Left cardiac atrium (tissue), 4 donors: ENCODE measurements at places on chromosomes 4 and X. TPM values are rescaled to one million over a fixed set of nuclear protein-coding genes. Genes with fewer than 3 reads are reported as not detected.

GRCh38 chr4:178481564-178481963 is 1039.3 kb upstream of the AGA start:
- DNase-seq, result no peak

DNA sequence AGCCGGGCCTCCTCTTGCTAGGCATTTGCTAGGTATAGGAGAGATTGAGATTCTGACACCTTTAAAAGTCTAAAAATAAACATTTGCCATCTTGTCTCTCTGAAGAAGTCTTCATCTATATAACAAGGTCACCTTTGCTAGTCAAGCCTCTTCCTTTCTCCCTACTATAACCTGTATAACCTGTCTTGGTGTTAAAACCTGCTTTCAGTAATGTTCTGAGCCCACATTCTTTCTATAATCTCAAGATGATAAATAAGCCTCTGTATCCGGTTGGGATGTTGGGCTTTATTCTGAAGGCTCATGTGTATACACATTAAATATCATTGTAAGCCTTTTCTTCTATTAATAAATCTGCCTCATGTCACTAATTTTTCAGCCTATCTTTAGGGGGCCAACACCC is 10.2 kb downstream of the ASIC5 start:
- no peak for DNase-seq

- no peak for DNase-seq
These were observed 13.6 kb downstream of the TSPAN6 start for GRCh38 chrX:100623001-100623400.

DNA sequence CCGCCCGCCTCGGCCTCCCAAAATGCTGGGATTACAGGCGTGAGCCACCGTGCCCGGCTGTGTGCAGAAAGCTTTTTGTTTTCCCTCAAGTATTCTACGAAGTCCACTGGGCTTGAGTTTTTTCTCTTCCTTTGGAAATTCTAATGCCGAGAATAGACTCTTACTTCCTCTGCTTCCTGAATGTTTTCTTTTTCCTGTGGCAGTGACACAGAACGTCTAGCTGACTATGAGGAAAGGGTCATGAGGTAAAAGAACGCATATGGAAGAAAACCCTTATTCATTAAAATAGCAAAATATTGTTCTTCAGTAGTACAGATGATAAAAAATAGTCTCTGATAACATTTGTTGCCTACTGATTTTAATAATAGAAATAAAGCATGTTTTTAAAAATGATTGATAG is 4.9 kb upstream of the SLC25A4 start:
- DNase-seq, result no peak

DCK gene
- total RNA-seq, result 8.1 TPM

RPS6KA6 gene
- 2.2 TPM for total RNA-seq

GRCh38 chr4:8553216-8553615 is 27.0 kb upstream of the GPR78 start:
- no peak for DNase-seq

CYTL1 gene
- 0.34 TPM for total RNA-seq

ZFP42 gene
- not detected for total RNA-seq

GRCh38 chr4:1030031-1030430 is 18.6 kb downstream of the FGFRL1 start:
- no peak for DNase-seq

- no peak for DNase-seq
These were observed 262.7 kb upstream of the MAD2L1 start for GRCh38 chr4:120329386-120329785.

GRCh38 chr4:6368096-6368495 is 98.4 kb downstream of the WFS1 start:
- no peak for DNase-seq

GRCh38 chr4:113162089-113162488 is 112.6 kb downstream of the ANK2 start:
- DNase-seq, result no peak

DNA sequence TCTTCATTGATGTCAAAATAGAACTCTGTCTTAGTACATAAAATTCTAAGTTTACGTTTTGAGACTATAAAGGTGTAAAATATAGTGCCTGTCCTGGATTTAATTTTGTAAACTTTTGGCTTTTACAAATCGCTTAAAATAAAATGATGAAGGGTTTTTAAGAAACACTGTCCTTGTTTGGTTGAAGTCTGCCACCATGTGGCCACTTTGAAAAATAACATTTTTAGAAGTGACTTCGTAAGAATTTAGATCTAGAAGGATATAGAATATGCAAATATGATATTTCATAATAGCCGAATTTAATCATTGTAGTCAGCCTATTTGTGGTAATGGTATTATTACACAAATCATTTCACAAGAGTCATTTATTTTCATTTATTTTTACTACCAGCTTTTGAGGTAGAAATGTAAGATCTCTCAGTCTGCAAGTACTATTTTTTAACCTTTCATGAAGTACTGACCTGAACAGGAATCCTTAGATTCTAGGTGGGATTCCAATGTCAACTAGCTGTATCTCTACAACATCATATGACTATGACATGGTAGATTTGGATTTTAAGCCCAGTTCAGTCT is 31.0 kb upstream of the FAT4 start:
- DNase-seq, result no peak

CXCL5 gene
- 0.09 TPM for total RNA-seq

DNA sequence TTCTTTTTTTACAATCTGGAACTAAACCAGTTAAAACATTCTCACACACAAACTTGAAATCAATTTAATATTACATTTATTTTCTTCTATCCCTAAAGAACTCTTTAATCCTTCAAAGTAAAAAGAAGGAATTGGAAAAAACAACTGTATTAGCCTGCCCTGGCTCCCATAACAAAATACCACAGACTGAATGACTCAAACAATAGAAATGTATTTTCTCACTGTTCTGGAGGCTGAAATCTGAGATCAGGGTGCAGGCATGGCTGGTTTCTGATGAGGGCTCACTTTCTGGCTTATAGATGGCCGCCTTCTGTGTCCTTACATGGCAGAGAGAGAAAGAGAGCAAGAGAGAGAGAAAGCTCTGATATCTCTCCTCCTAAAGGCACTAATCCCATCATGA is 149.4 kb downstream of the PDGFRA start:
- DNase-seq, result no peak

GRCh38 chrX:153513265-153513664 is 4.2 kb upstream of the ATP2B3 start:
- DNase-seq, result no peak

DNA sequence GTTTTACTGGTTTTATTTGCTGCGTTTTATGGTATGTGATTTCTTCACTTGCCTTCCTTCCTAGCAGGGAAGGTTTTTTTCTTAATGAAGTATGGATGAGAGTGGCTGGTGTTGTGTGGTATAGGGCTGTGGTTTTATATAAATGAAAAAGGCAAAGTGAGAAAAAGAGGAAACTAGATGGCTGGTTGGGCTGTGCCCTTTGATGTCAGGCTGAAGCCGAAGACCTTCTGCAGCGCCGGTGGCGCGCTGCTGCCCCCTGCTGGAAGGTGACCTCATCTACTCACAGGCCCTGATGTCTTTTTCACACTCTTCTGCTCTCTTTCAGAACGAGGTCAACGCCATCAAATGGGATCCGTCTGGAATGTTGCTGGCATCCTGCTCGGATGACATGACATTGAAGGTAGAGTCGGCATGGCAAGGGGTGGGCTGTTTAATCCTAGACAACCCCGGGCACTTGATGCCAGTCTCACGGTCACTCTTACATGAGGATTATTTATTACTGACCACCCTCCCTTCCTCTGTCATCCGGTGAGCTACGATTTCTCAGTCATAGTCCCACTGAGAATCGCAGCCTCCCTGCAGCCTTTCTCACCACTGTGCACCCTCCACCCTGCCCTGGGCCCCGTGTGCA is 56.6 kb downstream of the GPR143 start:
- DNase-seq, result peak; percentile 75

UGT2B11 gene
- total RNA-seq, result not detected

DNA sequence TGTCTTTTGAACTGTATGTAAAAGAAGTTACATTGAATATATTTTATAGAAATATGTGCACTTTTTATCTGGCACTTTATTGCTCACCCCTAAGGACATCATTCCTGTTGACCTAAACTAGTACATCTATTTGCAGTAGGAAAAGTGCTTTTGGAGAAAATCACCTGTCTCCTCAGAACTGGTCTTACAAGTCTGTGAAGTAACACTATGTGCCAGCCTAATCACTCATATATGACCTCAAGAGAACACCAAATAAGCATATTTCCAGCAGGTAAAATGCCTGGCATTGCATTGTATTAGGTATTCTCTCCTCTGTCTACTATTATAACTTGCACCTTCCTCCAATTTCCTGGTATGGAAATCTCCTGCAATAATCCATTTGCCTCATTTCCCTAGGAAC is 4.0 kb upstream of the GASK1B start:
- no peak for DNase-seq

DNA sequence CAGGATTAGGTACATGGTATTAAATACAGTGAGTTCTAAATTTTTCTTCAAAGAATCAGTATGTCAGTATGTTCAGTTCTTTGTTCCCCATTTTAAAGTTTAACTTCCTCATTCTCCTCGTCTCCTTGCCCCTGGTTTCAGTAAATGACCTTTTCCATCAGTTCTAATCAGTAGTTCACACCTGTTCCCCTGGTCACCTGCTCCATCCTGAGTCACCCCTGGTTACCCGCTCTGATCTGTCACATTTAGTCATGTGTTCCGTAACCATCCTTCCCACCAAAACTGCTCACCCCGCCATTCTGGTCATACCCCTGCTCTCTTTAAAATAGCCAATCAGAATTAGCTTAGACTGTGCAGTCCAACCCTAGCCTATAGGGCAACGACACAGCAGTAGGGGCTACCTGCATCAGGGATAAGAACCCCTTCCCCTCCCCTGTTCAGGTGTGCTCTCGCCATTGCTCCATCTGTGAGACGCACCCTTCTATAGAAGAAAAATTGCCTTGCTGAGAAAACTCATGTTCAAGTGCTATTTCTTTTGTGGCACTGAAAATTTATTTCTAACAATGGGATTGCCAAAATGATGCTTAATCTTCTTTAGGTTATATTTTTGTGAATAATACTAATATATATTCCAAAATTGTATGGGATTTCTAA is 181.3 kb downstream of the OR13H1 start:
- no peak for DNase-seq

DNA sequence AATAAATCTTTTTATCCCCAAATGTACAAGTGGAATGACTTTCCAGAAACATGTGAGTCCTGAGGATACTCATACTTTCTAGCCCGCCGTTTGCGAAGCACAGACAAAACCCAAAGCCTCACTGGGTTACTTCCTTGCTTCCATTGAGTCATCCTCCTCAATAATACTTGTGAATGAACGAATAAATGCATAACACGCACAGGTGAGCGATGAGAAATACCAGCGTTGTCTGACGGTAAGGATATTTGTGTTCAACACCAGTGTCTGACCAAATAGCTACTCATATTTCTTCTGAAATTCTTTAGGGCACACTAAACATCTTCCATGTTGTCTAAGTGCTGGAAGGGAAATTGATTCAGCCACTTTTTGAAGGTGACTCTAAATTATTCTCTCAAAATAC is 36.0 kb downstream of the CCNG2 start:
- no peak for DNase-seq

- DNase-seq, result no peak
These were observed 21.9 kb downstream of the PCGF3 start for GRCh38 chr4:727576-727975.

DNA sequence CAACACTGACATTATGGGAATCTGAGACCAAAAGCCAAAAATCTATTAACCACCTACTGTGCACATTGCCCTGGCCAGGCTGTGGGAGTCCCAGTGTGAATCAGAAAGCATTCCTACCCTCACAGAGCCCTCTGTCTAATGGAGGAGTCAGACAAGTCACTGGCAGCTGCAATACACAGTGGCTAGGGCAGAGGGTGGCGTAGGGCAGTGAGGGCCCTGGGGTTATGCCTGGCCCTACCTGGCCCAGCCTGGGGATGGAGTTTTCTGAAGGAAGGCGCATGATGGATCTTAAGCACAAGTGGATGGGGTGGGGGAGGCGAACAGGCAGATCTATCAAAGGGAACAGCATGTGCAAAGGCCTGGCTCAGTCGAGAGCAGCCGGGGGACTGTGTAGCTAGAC is 10.8 kb downstream of the JAKMIP1 start:
- no peak for DNase-seq

DNA sequence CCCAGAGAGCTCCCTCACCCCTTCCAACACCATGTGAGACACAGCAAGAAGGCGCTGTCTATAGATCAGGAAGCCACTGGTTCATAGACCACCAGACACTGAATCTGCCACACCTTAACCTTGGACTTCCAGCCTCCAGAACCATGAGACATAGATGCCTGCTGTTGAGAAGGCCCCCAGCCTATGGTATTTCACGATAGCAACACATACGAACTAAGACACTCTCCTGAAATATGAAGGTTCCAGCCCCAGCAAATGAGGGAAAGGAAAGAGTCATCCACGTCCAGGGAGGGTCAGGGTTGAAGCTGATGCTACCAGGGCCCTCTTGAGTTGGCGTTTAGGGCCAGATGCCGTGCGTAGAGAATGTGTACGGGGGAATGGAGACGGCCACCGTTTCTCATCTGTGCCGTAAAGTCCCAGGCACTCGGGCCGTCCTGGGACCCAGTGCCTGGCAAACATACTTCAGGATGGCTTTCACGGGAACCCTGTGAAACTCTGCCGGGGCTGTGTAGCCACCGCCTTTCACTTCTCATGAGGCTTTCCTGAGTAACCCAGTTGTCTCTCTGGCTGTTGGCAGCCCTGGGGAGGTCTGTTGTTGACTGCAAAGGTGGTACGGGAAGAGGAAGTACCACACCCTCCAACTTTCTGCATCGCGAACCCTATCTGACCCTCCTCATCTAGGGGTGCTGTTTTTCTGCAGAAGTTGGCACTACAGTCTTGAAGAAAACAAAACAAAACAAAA is 17.7 kb upstream of the P2RY8 start:
- no peak for DNase-seq

SLC7A11 gene
- 4.7 TPM for total RNA-seq

DNA sequence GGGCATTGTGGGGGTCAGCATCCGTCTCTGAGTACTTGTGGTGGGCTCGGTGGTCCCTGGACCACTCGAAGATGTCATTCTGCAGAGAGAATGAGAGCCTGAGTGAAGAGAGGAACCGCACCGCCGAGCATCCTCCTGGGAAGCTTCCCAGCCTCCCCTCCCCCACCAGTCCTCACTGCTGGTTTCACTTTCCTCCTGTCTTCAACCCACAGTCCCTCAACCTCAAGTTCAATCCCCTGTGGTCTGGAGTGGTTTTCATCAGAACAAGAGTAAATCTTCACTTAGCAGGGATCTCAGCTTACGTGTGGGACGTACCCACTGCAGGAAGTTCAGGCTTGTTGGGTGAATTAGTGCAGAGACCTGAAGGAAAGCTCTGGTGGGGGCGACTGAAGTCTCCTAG is 117.8 kb downstream of the SCD5 start:
- DNase-seq, result no peak

- peak; percentile 61 for DNase-seq
These were observed at the start of gene IRAK1 for GRCh38 chrX:154019633-154020528. Gene IRAK1 (minus strand): TSS chrX:154019902. CDS start chrX:154019812, 90 bp downstream.

DNA sequence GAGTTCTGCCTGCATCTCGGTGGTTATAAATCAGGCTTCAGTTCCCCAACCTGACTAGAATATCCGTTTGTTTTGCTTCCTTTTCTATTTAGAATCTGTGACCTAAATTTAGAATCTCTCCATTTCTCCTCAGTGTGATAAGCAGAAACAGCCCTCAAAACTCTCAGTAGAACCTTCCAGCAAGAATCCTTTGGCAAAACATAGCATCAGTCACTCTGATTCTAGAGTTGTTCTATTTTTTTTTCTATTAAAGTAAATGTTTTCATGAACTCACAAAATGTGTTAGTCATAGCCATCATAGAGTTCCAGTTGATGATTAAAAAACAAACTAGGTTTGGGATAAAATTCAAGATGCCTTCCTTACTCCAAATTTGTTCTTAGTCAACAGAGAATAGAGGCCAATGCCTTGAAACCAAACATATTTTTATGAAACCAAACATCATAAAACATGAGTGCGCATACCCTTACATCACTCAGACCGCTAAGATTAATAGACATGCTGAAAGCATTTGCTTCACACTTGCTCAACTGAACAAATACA is 13.2 kb upstream of the C1QTNF7 start:
- DNase-seq, result no peak
